H54 (cell line): ENCODE measurements at places on chromosomes 7 and 10.

- DNase-seq = no peak
Observed at GRCh38 chr10:50385624-50386023, 134.3 kb upstream of the ASAH2 start.

DNA sequence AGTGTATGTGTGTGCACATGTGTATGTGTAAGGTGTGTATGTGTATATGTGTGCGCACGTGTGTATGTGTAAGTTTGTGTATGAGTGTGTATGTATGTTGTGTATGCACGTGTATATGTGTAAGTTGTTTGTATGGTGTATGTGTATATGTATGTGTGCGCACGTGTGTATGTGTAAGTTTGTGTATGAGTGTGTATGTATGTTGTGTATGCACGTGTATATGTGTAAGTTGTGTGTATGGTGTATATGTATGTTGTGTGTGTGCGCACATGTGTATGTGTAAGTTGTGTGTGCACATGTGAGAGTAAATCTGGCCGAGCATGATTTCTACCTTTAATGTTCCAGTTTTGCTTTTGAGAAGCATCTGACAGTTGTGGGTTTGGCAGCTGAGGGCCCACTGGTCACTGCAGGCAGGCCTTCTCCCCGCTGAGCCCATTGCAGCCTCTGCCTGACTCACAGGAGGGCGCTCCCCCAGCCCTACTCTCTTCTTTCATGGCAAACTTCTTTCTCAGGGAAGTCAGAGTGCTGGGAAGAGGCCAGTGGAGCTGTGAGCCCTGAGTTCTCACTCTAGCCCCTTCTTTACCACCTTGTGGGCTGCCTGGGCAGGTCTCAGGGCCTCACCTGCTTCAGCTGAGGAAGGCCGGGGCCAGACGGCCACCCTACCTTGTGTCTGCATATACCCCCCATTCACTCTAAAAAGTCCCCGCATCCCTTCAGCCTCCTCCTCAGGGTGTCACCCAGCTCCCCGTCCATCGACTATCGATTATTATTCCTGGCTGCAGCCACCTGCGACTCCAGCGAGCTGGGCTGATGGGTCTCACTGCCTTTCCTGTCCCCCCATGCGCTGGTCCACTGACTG lies 11.2 kb downstream of the WDR86 start:
- DNase-seq = no peak

DNA sequence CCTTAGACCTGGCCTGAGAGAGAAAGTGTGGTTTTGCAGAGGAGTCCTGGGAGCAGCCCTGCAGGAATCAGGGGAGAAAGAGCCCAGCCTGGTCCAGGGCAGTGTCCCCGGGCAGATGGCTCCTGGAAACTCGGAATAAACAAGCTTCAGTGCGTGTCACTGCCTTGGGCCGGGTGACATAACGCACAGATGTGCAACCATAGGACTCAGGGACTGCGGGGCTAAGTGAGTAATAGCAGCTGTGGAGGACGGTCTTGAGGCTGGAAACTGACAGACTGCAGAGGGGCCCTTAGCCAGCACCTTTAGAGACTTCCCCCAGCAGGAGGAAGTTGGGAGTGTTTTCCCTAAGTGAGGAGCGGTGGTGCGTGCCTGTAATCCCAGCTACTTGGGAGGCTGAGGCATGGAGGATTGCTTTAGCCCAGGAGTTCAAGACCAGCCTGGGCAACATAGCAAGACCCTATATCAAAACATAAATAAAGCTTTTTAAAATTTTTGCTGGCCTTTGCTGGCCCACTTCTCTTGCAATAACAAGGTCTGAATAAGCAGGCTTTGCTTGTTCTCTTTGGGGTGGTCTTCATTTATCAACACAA lies 5.3 kb upstream of the CLIP2 start:
- DNase-seq = no peak

GRCh38 chr10:95832216-95833041 lies 75.3 kb upstream of the CC2D2B start:
- DNase-seq = no peak

GRCh38 chr7:155002411-155003091 lies 373 bp downstream of the PAXIP1 start:
- peak; percentile 63 for DNase-seq
